HCEC 1CT (cell line): ENCODE measurements at places on chromosomes 5 and 9.

DNA sequence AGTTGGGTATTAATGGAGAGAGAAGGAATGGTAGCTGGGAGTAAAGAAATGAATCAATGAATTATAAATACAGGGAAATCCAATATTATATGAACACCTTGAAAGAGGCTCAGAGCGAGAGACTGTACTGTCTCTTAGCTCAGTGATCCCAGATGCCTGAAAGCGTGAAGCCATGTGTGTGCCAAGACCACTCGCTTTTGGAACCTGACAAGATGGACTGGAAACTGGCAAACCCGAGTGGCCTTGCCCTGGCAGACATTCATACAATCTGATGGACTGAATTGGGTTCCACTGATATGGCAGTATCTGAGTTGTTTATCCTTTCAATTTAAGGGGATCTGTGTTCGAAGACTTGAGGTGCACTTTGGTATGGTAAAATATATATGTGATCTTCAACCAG lies 170.3 kb downstream of the ERCC6L2 start:
- DNase-seq, result no peak

DNA sequence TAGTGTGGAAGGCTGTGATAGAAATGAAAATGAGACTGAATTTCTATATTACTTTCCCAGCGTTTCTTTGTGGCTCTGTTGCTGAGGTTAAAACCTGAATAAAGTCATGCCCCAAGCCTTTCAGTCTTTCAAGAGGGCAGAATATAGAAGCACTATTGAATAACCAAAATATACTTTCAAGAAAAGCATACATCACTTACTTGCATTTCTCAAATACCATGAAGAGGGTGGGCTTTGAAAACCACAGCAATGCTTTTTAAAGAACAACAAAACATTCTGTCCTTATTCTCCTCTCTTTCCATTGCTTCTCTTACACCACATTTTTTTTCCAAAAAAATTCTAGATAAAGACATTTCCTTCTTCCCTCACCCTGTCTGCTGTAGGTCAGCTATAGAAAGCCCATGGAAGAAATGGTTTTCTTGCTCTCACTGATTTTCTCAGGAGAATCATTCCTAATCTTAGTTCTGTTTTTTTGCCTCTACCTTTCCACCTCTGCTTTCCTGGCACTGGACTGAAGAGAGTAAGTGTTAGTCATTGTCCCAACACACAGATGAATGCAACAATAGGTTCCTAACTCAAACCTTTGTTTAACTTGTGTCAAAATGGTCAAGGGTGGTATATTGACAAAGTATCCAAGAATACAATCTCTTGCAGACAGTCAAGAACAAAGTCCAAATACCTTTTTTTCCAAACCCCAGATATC lies 51.6 kb downstream of the NUDT12 start:
- DNase-seq, result peak; percentile 8

DNA sequence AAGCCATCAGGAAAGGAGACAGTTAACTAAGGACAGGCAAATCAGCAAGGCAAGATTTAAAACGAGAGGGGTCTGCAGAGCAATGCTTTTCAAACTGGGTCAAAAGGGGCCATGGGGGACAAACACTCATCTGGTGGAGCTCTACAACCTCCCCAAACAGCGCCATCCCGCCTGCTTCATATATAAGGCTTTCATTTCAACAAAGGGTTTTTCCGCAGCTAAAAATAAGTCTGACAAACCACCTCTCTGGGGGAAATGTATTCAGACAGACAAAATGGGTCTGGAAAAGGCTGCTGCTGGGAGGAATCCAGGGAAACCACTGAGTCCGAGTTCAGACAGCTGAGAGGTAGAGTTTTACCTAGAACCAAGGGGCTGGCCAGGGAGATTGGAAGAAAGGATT lies 8.3 kb upstream of the SEPTIN8 start:
- no peak for DNase-seq

DNA sequence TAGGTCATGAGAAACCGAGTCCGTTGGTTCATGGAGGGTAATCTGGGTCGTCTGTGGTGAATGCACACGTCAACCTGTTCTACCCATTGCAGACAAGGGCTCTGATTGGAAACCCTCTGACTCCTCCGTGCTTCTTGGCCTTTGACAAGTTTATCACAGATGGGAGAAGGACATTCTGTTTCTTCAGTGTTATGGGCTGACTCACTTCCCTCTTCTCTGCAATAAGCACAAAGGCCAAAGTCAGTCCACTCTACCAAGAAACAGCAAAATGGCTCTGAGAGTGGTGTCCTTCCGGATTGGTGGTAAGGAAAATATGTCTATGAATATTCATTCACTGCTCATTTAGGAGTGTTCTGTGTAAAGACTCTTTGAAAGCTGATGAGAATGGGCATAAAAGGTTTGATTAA lies 89.3 kb downstream of the FEM1C start:
- DNase-seq, result peak; percentile 94

DNA sequence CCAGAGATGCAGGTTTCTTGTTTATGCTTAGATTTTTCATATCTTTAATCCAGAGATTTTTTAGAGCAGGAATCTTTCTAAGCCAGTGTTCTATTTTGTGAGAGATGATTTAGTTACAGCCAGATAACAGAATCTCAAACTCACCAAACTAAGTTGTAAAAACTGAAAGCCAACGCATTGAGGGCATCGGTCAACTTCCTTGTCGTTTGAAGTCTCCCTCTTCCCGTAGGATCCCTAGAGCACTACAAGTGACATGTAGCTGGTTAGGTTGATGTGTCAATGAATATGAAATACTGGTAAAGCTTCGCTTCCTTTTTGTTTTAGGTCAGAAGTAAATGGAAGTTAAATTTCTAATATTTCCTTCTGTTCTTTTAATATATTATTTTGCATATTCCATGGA lies 139.6 kb downstream of the YIPF5 start:
- no peak for DNase-seq

GRCh38 chr5:89452081-89452480 lies 569.1 kb upstream of the MEF2C start:
- DNase-seq, result no peak

DNA sequence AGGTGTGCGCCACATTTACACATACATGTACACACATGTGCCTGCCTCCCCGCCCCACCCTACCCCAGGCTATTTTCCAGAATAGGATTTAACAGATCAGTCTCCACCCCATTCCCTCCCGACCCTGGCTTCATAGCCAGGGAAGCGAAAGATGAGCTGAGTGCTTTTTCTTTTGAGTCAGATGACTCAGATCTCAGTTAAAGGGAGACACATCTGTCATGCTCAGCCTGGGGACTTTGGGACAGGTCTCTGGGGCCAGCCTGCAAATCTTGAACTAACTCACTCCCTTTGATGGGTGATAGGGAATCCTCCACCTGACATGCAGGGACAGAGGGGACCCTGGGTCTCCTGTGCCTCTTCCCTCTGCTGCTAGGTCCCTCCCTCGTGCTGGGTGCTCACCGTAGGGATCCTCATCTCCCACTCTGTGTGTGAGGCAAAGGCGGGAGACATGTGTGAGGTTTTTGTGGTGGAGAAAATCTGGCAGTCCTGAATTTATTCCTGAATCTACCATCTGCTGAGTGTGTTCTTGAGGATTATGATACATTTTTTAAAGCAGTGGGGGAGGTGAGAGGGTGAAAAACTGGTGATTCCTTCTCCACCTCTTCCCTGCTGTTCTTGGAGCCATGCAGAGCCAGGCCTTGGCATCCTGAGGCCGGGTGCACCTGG lies 37.7 kb downstream of the NEUROG1 start:
- no peak for DNase-seq

GRCh38 chr9:107868186-107868585 lies 378.6 kb upstream of the KLF4 start:
- DNase-seq, result no peak

GRCh38 chr5:114727358-114727757 lies 365.5 kb downstream of the KCNN2 start:
- no peak for DNase-seq

GRCh38 chr9:76562511-76562911 lies 103.5 kb downstream of the GCNT1 start:
- DNase-seq, result peak; percentile 89

DNA sequence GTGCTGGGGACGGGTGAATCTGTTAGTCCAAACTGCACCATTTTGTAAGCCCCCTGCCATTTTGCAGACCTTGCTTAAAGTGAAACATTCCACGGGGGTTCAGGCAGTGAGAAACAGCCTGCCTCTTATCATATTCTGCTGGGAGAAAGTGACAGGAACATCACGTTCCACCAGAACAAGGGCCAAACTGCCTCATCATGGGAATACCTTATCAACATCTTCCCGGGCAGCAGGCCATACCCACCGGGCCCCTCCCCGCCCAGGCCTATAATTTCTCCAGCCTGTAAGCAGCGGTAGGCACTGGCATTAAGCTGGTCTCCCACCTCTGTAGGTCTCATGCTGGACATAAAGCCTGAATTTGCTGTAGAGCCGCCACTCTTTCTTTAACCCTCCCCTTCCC lies 1.5 kb upstream of the CFAP77 start:
- no peak for DNase-seq

GRCh38 chr5:1800472-1801221 lies 560 bp upstream of the NDUFS6 start:
- DNase-seq, result no peak

DNA sequence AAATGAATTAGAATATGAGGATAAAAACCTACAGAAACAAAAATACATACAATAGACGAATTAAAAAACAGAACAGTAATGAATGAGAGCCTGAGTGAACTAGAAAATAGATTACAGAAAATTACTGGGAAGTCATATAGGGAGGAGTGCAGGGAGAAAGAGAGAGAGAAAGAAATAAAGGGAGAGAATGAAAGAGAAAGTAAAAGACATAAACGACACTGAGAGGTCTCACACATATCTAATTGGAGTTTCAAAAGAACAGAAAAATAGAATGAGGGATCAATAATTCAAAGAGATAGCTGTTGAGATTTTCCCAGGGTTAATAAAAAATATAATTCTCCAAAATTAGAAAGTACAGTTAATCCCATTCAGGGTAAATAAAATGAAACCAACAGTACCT lies 156.4 kb upstream of the FTMT start:
- no peak for DNase-seq

DNA sequence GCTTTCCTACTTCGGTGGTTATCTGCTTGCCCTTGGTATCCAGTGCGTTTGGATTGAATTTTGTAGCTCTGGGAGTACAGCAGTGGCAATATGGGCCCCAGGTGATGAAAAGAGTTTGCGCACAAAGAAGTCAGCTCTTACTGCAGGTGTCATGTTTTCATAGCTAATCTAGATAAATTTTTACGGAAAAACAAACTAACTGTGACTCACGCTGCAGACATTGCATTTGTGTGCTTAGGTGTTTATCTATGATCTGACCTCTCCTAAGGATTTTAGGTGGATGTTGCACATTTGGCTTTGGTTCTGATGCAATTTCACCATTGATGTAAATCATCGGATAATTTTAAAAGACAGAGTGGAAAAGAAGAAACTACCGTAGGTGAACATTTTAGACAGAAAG lies 92.1 kb downstream of the VCAN start:
- DNase-seq, result no peak
